ENCODE measurements at places on chromosomes 7 and 10.
A peak's percentile ranks its signal among the peaks of the same experiment; 100 is the strongest.

GRCh38 chr10:5981529-5981928 is 4.2 kb upstream of the IL15RA start:
- H3K27me3 ChIP-seq, result peaks cover 16% of the 10 kb centered on the region
- H3K4me1 ChIP-seq, result peaks cover 19% of the 10 kb centered on the region
- H3K27ac ChIP-seq, result no peak overlapping the region

DNA sequence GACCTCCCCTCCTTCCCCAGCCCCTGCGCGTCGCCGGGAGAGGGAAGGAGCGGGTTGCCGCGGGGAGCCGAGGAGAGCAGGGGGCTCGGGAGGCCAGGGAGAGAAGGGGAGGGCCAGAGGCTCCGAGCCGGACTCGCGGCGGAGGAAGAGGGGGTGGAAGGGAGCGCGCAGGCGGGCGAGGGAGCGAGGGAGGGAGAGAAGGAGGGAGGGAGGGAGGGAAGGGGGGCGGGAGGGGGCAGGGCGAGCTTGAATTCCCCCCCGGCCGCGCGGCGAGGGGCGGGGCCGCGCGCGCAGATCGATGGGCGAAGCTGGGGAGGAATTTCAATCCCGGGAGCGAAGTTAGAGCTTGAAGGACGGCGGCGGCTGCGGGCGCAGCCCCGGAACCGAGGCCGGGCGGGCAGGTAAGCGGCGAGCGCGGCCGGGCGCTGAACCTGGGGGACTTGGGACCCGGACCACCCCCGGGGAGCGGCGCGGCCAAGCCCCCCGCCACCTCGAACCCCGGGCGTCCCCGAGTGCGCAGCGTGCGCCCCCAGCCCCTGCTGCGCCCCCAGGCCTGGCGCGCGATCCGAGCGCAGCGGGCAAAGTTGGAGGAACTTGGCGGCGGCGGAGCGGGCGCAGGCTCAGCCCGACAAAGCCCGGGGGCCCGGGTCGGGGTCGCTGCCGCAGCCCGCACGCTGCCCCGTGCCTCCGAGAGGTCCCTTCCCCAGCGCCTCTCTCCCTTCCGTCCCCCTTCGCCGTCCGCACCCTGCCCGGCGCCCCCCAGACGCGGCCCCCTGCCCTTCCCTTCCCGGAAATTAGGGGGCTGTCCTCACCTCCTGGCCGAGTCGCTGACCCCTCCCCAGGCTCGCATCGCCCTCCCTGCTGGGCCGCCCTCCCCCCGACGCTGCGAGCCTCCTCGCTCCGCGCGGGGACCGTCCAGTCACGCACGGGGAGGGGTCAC is at the start of gene ELFN1:
TSS of gene ELFN1 (plus strand) at position 324 of the 940 bp plus-strand sequence. CDS start 74,320 bp downstream, outside the sequence.
- H3K4me3 ChIP-seq, result no peak within 1 kb of the TSS
- H3K27ac ChIP-seq, result no peak within 1 kb of the TSS
- H3K36me3 ChIP-seq, result no peaks in the 10 kb centered on the region
- H3K27me3 ChIP-seq, result peaks cover 100% of the 10 kb centered on the region
- no peak for ATAC-seq

GRCh38 chr10:98391578-98391991 is 23.4 kb downstream of the PYROXD2 start:
- H3K4me3 ChIP-seq, result no peak overlapping the region
- ATAC-seq, result peak; percentile 67
- peaks cover 64% of the 10 kb centered on the region for H3K36me3 ChIP-seq
- H3K27me3 ChIP-seq, result no peaks in the 10 kb centered on the region
- H3K27ac ChIP-seq, result peak overlapping the region; percentile 35

DNA sequence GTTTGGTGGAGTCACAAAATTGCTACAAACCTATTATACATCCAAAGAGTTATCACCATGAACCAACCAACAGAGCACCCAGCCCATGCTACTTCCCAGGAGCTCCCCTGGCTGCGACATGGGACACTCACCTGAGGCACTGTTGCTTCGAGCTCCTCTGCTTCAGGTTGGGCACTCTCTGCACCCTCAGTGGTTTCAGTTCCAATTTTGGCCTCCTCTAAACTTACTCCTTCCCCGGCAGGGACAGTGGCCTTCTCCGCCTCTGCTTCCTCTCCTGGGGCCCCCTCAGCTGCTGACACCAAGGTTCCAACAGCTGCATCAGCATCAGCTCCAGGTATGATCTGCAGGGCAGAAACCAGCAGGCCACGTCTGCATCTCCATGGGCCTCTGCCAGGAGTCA is 120.4 kb upstream of the TARP start:
- peaks cover 4% of the 10 kb centered on the region for H3K36me3 ChIP-seq
- no peak for ATAC-seq
- no peaks in the 10 kb centered on the region for H3K27me3 ChIP-seq
- no peak overlapping the region for H3K4me3 ChIP-seq

- no peaks in the 10 kb centered on the region for H3K4me1 ChIP-seq
- no peak for ATAC-seq
- no peaks in the 10 kb centered on the region for H3K27me3 ChIP-seq
- H3K4me3 ChIP-seq, result no peak overlapping the region
- H3K27ac ChIP-seq, result no peak overlapping the region
Measured at GRCh38 chr10:68310531-68310930, 21.3 kb upstream of the HNRNPH3 start.

DNA sequence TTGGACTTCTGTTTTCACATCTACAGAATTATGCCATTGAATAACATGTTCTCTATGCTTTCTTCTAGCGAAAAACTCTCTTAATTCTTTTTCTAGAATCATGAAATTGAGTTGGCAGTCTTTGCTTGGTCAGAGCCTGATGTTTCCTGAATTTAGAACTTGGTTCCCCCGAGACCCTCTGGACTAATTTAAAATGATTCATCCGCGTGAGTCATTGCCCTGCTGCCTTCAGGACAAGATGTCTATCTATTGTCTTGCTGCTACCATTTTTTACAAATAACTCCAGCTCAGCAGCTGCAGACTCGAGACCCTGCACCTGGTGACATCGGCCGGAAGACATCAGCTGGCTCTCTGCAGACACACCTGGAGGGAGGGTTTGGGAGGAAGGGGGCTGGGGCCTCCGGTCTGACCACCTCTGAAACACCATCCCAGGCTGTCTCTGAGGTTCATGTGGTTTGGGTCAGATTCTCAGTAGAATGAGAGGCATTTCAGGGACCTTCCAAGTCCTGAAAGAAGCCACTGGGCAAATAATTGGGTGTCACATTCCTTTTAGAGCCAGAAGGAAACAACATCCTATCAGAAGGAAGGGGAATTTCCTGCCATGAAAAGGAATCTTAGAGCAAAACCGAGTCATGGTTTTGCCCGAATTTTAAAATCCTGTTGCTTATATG is 20.9 kb upstream of the KLF6 start:
- H3K4me3 ChIP-seq, result no peak overlapping the region
- H3K36me3 ChIP-seq, result no peaks in the 10 kb centered on the region
- peak overlapping the region; percentile 83 for H3K27ac ChIP-seq
- H3K27me3 ChIP-seq, result no peaks in the 10 kb centered on the region
- no peaks in the 10 kb centered on the region for H3K4me1 ChIP-seq

GRCh38 chr10:17222329-17222728 is 5.7 kb upstream of the VIM start:
- H3K4me3 ChIP-seq, result no peak overlapping the region
- no peak for ATAC-seq
- no peak overlapping the region for H3K27ac ChIP-seq
- H3K27me3 ChIP-seq, result no peaks in the 10 kb centered on the region
- no peaks in the 10 kb centered on the region for H3K36me3 ChIP-seq
- peaks cover 11% of the 10 kb centered on the region for H3K4me1 ChIP-seq

DNA sequence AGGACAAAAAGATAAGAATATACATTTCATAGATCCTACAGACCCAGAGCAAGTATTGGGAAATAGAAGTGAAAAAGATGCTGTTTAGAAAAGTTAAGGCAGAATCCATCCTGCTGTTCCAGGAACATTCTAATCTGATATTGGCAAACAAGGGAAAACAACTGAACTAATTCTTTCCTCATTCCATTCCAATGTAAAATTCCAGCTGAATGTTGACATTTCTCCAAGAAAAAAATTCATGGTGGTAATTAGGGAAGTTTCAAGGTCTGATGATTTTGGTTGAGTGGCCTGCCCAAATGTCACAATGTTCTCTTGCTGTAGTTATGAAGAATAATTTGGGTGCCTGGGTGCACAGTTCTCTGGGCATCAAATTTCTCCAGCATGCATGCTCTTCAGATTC is 15.2 kb downstream of the PIP start:
- H3K27ac ChIP-seq, result no peak overlapping the region
- H3K4me1 ChIP-seq, result no peaks in the 10 kb centered on the region
- no peak for ATAC-seq
- no peaks in the 10 kb centered on the region for H3K36me3 ChIP-seq
- no peaks in the 10 kb centered on the region for H3K27me3 ChIP-seq
- no peak overlapping the region for H3K4me3 ChIP-seq

- H3K4me3 ChIP-seq, result no peak overlapping the region
- peaks cover 94% of the 10 kb centered on the region for H3K36me3 ChIP-seq
- H3K27me3 ChIP-seq, result no peaks in the 10 kb centered on the region
- H3K4me1 ChIP-seq, result no peaks in the 10 kb centered on the region
Measured at GRCh38 chr7:6423942-6424701, 23.6 kb downstream of the DAGLB start.

- H3K27ac ChIP-seq, result no peak overlapping the region
- H3K27me3 ChIP-seq, result no peaks in the 10 kb centered on the region
- no peaks in the 10 kb centered on the region for H3K4me1 ChIP-seq
- ATAC-seq, result no peak
- H3K36me3 ChIP-seq, result no peaks in the 10 kb centered on the region
Measured at GRCh38 chr10:113431398-113432160, 121.3 kb upstream of the HABP2 start.

- H3K4me3 ChIP-seq, result no peak overlapping the region
- H3K27me3 ChIP-seq, result no peaks in the 10 kb centered on the region
- peaks cover 5% of the 10 kb centered on the region for H3K36me3 ChIP-seq
- peak overlapping the region; percentile 96 for H3K27ac ChIP-seq
Measured at GRCh38 chr10:132624061-132624846, 86.7 kb downstream of the INPP5A start.

GRCh38 chr10:32004161-32004591 is 52.0 kb downstream of the KIF5B start:
- ATAC-seq, result peak; percentile 31
- no peaks in the 10 kb centered on the region for H3K27me3 ChIP-seq
- no peak overlapping the region for H3K4me3 ChIP-seq
- no peaks in the 10 kb centered on the region for H3K36me3 ChIP-seq

DNA sequence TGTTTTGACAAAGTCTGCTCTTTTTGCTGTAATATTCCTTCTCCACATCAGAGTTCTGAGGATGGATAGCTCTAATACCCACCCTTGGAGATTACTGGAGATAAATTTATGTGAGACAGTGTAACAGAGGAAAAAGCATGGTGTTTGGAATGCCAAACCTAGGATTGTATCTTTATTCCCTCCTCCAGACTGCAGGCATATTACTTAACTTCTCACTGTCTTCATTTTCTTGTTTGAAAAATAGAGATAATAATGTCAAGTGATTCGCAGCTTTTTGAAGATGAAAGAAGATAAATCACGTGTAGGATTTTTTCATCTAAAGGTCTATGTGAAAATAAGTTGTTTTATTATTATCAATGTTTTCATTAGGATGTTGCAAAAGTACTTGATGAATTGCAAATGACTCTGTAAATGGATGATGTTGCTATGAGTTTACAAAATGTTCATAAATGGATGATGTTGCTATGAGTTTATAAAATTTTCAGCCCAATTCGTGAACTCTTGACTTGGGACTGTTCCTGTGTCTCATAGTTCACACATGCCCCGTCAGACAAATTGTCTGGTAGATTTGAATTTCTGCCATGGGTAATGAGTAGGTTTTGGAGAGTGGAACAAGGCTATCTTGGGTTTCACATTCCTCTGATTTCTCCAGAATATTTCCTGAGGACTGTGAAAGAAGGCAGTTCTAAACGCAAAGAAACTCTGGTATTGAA is 113.1 kb upstream of the IGFBP3 start:
- no peaks in the 10 kb centered on the region for H3K4me1 ChIP-seq
- H3K4me3 ChIP-seq, result no peak overlapping the region
- ATAC-seq, result no peak
- no peaks in the 10 kb centered on the region for H3K36me3 ChIP-seq
- H3K27ac ChIP-seq, result no peak overlapping the region

- no peak overlapping the region for H3K27ac ChIP-seq
- H3K4me1 ChIP-seq, result peaks cover 9% of the 10 kb centered on the region
- peaks cover 66% of the 10 kb centered on the region for H3K27me3 ChIP-seq
- H3K36me3 ChIP-seq, result no peaks in the 10 kb centered on the region
- ATAC-seq, result no peak
- no peak overlapping the region for H3K4me3 ChIP-seq
Measured at GRCh38 chr7:142802301-142802700, 31.5 kb downstream of the PRSS2 start.

DNA sequence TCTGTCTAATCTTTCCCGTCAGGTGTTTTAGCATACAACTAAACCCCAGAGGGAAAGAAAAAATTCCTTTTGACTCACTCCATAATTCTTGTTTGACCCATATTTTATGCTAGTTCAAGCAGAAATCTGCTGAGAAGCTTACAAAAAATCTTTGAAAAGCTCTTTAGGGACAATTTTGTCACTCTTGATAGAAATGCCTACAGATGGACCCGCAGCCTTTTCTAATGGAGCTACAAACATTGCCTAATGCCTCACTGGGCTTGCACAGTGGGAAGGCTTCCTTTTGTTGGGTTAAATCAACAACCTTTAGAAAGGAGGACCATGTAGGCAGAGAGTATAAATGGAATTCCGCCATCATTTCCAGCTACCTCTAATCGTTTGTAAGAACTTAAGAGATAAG is 344.5 kb downstream of the PCLO start:
- H3K4me1 ChIP-seq, result no peaks in the 10 kb centered on the region
- H3K36me3 ChIP-seq, result no peaks in the 10 kb centered on the region
- no peak overlapping the region for H3K4me3 ChIP-seq
- no peak overlapping the region for H3K27ac ChIP-seq
